Brain microvascular endothelial cell (primary cell): ENCODE measurements at places on chromosomes 3 and 15.

- no peak for DNase-seq
These were observed 67.2 kb downstream of the CRTC3 start for GRCh38 chr15:90596943-90597342.

DNA sequence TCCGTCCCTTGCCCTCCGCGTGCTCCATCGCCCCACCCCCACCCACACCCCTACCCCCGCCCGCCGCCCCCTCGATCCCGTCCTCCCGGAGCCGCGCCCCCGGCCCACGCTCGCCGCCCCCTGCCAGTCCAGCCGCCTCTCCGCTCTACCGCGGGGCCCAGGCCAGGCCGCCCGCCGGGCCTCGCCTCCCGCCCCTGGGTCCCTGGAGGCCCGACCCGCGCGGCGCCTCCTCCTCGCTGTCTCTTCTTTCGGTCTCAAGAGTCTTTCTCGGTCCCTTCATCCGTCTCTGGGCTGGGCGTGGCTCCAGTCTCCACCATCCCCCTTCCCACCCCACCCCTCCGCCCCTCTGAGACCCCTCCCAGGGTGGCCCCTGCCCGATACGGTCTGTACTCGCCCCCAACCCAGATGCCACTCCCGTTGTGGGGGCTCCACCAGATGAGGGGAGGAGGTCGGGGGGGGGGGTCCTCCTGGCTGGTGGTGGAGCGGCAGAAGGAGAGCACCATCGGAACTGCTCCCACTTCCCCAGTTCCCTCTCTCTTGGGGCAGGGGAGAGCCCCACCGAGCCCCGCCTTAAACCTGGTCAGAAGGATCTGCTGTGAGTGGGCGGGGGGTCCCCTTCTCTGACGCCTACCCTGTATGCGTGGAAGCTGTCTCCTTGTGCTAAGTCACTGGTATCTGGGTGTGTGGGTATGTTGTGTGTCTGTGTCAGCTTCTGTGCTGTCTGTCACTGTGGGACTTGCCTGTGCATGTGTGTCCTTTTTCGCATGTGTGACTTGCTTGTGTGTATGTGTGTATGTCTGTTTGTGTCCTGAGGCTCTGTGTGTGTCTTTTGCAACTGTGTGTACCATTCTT, 1.0 kb downstream of the PRKCD start:
- no peak for DNase-seq

DNA sequence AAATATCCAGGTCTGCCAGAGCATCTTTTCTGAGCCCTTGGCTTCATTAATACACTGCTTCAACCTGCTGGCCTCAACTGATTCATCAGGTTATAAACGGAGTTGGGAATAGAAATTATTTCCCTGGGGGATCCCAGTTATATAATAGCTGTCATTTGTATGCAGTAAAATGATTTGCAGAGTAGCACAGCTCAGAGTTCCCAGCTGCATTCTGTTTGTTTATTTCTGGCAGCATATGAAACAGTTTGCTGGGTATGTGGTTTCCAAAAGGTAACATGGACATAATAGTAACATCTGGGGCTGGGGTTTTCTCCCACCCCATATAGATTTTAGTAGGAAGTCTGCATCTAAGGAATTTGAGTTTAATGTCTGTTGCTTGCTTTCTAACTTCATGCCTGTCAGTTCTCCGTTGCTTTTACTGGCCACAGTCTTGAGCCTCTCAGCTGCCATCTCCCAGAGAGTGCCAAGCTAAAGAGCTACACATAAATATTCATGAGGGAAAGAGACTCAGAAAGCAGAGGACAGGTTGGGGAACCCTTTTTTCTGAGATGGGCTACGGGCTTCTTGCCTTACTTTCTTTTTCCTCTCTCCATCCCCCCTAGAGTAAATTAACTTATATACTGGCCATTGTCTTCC, 124.6 kb downstream of the TMEM108 start:
- DNase-seq = no peak

DNA sequence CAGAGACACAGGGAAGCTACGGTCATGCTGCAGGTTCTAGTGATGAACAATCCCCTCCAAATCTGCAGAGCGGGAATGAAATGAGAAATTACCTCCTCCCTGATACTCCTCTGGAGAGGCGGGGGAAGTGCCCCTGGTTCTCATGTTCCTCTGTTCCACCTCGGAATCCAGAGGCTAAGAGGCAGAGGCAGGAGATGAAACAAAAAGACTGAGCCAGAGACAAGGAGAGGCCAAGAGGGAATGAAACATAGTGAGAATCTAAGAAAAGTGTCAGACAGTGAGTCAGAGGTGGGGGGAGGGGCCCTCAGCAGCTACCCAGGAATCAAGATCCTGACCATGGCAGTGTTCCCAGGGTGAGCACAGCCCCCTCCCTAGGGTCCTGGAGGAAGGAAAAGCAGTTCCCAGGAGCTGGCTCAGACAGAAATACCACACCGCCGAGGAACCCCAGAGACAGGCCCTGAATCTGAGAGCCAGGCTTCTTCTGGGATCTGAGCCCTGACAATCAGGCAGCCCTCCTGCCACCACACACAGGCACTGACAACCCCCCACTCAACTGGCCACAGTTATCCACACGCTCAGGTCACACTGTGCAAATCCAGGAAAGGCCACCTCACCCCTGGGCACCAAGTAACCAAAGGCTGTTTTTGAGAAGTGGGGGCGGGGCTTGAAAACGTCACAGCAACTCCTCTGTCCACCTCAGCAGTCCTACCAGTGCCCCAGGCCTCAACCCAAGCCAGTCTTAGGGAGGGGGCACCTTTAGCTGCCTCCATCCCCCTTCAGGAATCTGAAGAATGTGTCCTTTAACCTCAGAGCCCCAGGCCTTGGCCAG, 2.4 kb downstream of the CSRNP1 start:
- peak; percentile 99 for DNase-seq

DNA sequence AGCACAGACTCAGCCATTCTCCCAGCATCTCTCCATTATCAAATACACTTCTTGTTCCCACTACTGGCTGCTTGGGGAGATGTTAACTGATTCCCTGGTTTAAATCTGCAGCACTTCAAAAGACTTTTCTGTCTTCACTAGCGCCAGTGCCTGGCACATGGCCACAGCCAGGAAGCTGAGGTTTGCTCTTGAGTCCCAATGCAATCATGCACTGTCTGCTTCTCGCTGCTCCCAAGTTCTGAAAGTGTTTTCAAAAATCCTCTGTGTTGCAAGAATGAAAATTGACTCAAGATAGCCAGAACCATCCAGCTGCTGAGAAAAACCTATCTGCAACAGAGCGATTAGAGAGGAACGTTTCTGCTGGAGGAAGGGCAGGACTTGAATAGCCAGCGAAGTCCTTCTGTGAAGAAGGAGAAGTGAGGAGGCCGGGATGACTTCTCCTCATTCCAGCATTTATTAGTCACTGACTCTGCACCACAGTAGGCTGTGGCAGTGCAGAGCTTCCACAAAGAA, 358.4 kb upstream of the NR2F2 start:
- peak; percentile 82 for DNase-seq

- DNase-seq = no peak
These were observed 62.5 kb upstream of the SLCO2A1 start for GRCh38 chr3:134092208-134092701.

- no peak for DNase-seq
These were observed 97.5 kb downstream of the PIK3R4 start for GRCh38 chr3:130649061-130649654.

DNA sequence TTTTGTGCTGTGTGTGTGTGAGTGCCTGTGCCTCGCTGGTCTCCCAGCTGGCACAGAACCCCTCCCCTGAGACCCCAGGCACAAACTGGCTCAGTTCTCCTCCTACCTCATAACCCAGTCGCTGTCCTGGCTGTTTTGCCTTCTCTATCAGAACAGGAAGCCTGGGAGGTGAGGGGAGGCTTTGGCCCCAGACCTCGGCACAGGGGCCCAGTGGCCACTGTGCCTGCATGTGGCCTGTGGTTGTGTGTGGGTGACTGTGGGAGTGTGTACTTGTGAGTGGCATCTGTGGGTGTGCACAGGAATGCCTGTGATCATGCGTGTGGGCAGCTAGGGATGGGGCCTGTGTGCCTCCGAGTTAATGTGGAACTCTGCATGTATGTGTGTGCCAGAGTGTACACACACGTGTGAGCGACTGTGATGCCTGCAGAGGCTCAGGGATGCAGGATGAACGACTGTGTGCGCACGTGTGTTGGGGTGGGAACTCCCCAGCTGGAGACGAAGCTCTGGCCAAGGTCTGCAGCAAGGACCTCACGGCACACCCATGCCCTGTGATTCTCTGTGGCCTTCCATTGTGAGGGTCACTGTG, 32.3 kb downstream of the PSTPIP1 start:
- DNase-seq = no peak

GRCh38 chr3:27089645-27090044, 279.5 kb downstream of the NEK10 start:
- DNase-seq = no peak

DNA sequence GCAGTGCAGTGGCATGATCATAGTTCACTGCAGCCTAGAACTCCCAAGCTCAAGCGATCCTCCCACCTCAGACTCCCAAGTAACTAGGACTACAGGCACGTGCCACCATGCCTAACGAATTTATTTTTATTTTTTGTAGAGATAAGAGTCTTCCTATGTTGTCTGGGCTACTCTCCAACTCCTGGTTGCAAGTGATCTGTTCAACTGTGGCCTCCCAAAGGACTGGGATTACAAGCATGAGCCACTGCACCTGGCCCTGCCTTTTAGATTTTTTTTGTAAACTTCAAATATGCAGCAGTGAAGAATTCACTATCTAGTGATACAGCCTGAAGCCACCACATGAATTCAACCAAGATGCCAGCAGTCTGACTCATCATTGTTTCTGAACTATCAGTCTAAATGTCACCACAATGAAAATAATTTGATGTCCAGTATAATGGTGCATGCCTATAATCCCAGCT, 32.7 kb downstream of the UBXN7 start:
- DNase-seq = peak; percentile 82

DNA sequence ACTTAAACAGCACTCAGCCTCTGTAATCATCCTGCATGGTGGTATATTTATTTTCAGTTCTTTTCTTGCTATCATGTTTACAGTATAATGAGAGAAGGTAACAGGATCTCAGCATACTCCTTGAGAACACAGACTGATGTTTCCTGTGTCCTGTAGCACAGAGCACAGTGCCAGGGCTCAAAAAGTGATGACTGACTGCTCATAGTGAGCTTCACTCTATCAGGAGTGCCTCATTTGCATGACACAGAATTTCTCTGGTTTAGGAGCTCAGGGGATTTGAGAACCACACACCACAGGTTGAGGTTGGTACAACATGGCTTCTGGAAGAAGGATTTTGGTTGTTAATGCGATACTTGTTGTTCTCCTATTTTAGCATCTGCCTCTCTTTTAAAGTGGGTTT, 68.5 kb upstream of the SLC2A2 start:
- DNase-seq = no peak

DNA sequence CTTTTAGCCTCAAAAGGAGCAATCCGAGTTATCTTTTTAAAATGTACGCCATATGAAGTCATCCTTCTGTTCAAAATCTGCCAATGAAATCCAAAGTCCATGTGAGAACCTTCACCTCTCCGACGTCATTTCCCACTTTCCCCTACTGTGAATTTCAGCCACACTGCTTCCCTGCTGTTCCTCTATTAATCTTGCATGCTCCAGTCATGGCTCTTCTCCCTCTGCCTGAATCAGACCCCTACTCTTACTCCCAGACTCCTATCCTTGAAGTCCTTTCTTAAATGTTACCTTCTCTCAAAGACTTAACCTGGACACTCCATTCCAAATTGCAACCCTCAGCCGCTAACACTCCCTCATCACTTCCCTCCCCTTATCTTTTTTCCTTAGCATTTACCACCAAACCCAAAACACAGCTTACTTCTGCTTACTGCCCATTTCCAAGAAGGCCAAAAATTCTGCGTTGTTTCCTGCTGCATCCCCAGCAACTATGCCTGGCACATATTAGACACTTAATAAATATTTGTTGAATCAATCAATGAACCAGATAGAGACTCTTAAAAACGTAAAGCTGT, 1.2 kb downstream of the NKIRAS1 start:
- DNase-seq = peak; percentile 42

DNA sequence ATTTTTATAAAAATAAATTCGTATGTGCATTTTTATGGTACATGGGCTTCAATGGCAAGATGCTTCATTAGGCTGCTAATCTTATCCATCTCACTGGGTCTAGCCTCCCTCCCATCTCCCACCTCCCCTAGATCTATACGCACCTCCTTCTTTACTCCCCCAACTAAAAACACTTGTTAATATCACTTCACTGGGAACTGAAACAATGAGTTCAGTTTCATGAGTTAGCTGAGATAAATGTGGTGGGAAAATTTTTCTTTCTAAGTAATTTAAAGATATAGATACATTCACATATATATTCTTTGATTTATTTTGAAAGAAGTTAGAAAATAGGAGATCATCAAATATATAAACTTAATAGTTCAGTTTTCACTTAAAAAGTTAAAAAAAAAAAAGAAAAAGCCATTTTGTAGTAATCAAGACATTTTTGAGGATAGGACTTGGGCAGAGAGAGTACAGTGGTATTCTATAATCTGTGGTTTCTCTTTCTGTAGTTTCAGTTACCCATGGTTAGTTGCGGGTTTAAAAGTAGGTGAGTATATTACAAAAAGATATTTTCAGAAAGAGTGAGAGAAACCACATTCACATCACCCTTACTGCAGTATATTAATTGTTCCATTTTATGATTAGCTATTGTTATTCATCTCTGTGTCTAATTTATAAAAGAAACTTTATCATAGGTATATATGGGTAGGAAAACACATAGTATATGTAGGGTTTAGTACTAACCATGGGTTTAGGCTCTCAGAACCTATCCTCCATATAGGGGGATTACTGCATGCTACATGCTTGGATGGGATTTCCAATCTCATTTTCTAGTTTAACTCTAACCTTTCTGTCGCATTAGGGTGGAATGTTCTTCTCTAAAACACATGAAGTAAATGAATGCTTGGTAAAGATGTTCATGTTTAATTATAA, 316.0 kb upstream of the CBLB start:
- DNase-seq = no peak

DNA sequence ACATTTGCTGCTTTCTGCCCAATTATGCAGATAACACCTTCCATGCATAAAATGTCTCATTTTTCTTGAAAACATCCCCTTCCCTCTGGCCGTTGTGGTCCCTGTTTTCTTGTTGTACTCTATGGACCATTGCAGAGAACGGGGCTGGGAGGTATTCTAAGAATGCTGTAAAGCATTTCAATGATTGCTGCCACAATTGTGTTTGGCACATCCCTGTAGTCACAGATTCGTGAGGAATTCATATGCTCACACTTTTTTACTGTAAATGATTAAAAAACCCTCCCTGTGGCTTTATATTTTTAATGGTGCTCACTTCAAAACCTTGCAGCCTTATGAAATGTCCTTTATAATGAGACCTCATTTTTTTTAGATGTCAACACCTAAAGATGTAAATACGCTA, 207.2 kb upstream of the GBE1 start:
- no peak for DNase-seq

DNA sequence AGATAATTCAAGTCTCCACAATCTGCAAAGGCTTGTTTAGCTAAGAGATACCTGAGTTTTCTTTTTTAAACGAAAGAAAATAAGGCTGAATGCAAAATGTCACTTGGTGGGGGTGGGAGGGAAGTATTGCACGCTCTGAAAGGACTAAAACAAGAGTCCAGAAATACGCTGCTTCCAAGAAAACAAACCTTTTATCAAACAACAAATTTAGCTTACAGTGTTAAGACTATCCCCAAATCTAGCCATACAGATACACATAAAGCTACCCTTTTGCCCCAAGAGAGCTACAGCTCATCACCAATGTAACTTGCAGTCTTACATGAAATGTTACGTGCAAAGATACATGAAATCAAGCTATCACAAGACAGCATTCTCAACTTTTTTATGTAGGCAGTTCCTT, 522.5 kb downstream of the FOXP1 start:
- DNase-seq = no peak
